ENCODE measurements at places on chromosomes 3 and 15. TPM values are rescaled to one million over a fixed set of nuclear protein-coding genes. Genes with fewer than 3 reads are reported as not detected.

MAP1A gene
- 45.0 TPM for total RNA-seq

NANOGP8 gene
- not detected for total RNA-seq

INSYN1 gene
- total RNA-seq: 1.5 TPM

PEX11A gene
- 7.2 TPM for total RNA-seq

CILP gene
- not detected for total RNA-seq

ROPN1 gene
- 0.14 TPM for total RNA-seq

DHFR2 gene
- total RNA-seq: 4.0 TPM

ZNF80 gene
- total RNA-seq: not detected

ZNF502 gene
- total RNA-seq: 0.93 TPM

CCR9 gene
- not detected for total RNA-seq

FMN1 gene
- total RNA-seq: 0.36 TPM

- DNase-seq: peak; percentile 31
Measured at GRCh38 chr3:122918576-122919290, 108.8 kb downstream of the SEMA5B start.

DNA sequence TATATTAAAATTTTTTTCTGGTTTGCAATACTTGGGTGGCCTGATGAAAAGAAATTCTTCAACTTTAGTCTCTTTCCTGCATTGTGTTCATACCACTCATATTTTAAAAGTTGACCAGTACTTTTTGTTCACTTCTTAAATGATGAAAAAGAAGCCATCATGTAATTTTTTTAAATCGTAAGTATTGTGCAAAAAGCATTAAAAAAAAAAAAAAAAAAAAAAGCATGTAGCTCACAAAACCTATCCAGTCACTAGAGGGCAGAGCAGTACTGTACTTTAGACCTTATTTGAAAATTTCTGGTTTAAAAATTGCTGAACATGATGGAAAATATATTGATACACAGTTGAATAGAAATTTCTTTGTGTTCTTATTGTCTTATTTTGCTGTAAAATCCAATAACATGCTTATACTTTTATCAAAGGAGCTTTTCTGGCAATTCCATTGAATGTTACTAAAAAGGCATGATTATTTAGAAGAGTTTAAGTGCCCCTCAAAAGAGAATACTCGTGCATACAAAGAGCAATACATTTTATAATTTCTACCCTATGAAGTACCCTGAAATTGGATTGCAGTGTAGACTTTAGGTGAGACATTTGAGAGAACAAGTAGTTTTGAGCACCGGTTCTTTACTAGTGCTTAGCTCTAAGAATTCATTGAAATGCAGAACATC, 137.7 kb downstream of the BBX start:
- peak; percentile 32 for DNase-seq

DNA sequence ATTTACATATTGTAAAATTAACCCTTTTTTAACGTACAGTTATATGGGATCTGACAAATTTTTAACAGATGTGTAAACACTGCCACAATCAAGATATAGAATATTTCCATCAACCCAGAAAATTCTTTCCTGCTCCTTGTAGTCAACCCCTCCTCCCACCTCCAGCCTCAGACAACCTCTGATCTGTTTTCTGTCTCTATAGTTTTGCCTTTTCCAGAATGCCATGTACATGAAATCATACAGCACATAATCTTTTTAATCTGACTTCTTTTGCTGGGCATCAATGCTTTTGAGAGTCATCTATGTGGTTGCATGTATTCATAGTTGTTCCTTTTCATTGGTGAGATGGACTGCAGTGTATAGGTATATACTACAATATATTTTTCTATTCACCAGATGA, 153.0 kb downstream of the SMAD6 start:
- DNase-seq: no peak

GRCh38 chr3:26428992-26429391, 193.6 kb upstream of the LRRC3B start:
- DNase-seq: no peak

GRCh38 chr15:70258369-70259027, 160.8 kb upstream of the TLE3 start:
- no peak for DNase-seq

DNA sequence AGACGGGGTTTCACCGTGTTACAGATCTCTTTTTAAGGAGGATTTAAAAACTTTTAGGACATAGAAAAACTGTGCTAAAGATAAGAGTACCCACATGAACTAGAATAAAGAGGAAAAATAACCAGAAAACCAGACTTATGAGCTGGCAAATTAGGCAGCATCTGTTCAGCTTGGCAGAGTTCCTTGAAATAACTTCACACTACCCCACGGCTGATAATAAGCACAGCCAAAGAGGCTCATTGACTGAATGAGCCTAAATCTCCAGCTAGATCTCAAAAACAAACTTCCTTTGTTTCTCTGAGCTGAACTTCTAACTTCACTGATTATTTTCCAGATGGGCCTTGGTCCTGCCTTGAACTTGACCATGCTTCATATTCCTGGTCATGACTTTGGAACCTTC, 26.7 kb upstream of the PIK3R4 start:
- no peak for DNase-seq

DNA sequence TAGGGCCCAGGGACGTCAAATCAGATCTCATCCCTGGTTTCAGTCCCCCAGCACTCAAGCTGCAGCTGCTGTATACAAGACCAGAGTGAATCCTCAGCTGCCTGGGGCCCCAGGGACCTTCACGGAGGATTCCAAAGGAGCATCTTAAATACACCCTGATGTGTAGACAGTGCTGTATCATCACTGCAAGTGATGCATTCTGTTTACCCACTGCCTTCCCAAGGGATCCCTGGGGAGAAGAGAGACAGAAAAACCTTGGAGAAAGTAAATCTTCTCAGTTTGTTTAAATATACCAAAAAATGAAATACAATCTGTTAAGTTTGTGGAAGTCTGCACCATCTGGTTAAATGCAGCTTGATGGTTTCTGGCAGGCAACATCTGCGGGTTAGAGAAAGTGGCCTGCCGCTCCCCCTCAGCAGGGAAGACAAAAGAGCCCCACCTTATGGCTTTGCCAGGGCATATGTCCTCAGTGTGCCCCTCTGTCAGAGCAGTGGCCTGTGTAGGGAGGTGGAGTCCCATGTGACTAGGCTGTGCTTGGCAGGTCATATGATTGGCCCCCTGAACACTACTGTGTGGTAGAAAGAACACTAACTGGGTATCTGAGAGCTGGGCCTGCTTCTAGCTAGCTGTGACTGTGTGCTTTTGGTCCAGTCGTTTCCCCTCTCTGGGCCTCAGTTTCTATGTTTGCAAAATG, 222.2 kb upstream of the TRIM42 start:
- no peak for DNase-seq

- DNase-seq: no peak
Measured at GRCh38 chr3:62236016-62236415, 137.3 kb downstream of the FEZF2 start.

- no peak for DNase-seq
Measured at GRCh38 chr3:62365391-62366125, 7.8 kb downstream of the FEZF2 start.

DNA sequence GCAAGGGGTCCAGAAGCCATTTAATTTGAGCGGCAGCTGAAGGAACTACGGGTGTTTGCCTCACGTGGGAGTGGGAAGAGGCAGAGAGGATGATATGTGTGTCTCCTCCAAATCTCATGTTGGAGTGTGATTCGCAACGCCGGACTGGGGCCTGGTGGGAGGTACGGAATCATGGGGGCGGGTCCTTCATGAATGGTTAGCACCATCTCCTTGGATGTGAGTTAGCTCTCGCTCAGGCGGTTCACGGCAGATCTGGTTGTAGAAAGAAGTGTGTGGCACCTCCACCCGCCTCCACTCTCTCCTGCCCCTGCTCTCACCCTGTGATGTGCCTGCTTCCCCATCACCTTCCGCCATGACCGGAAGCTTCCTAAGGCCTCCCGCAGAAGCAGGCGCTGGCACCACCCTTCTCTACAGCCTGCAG, 25.4 kb downstream of the XXYLT1 start:
- no peak for DNase-seq

DNA sequence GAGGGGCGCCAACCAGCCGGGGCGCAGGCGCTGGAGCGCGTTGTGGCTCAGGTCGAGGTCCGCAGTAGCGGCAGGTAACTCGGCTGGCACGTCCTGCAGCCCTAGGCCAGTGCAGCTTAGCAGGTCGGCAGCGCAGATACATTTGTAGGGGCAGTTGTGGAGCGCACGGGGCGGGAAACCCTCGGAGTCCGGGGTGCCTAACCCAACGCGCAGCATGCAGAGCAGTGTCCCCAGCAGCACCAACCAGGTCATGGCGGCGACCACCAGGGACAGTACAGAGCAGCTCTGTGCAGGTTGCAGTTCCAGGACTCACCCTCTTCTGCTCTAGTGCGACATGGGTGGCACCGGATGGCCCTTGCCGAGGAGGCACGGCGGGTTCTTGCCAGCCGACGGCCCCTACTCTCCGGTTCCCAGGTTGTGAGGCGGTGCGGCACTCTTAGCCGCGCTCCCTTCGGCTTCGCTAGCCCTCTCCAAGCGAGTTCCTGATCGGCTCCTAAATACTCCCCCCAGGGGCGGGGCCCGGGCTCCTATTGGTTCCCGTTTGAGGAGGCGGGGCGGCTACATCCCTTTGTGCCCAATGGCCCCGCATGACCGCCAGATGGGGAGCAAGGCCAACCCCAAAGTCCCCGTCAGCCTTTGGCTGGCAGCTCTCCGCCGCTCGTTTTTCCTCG, at the start of gene AMIGO3:
AMIGO3 (minus strand) TSS at position 471 of the 671 bp plus-strand sequence; CDS start at position 252, 219 bp downstream.
- DNase-seq: no peak

GRCh38 chr3:11522953-11523571, 120.7 kb downstream of the VGLL4 start:
- peak; percentile 48 for DNase-seq

DNA sequence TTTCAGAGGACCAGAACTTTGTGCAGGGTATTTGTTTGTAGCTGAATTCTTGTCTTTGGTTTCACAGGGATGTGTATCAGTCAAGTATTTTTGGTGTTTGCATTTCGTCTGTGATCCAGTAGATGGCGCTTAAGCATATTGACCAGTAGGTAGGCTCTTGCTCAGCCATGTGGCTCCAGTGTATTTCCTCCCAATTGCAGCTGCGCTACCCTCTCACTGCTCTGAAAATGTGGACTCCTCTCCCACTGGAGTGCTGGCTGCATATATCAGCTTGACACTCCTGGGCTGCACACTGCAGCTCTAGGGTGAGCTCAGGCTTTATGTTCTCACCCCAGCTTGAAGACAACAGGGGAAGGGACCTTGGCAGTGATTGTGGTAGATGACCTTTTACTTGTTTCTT, 1264.3 kb upstream of the ALCAM start:
- DNase-seq: peak; percentile 64

- no peak for DNase-seq
Measured at GRCh38 chr15:58522391-58522790, 90.6 kb downstream of the LIPC start.

DNA sequence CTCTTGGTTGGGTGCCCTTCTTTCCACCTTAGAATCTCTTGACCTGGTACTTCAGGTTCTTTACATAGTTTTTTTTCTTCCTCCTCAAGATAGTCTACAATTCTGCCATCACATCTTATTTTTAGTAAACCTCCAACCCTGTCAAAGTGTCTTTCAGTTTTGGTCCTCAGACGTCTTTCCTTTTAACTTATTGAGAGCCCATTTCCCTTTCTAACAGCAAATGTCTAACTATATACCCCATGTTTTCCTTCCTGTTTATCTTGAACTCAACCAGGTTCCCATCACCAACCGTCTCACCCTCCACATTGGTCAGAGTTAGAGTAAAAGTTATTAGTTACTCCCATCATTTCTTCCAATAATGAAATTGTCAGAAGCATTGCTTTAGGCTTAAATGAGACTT, 10.4 kb downstream of the KBTBD12 start:
- DNase-seq: no peak

- no peak for DNase-seq
Measured at GRCh38 chr3:44252332-44252959, 10.8 kb downstream of the TOPAZ1 start.

- DNase-seq: peak; percentile 68
Measured at GRCh38 chr3:98954791-98955604, 53.5 kb upstream of the DCBLD2 start.

DNA sequence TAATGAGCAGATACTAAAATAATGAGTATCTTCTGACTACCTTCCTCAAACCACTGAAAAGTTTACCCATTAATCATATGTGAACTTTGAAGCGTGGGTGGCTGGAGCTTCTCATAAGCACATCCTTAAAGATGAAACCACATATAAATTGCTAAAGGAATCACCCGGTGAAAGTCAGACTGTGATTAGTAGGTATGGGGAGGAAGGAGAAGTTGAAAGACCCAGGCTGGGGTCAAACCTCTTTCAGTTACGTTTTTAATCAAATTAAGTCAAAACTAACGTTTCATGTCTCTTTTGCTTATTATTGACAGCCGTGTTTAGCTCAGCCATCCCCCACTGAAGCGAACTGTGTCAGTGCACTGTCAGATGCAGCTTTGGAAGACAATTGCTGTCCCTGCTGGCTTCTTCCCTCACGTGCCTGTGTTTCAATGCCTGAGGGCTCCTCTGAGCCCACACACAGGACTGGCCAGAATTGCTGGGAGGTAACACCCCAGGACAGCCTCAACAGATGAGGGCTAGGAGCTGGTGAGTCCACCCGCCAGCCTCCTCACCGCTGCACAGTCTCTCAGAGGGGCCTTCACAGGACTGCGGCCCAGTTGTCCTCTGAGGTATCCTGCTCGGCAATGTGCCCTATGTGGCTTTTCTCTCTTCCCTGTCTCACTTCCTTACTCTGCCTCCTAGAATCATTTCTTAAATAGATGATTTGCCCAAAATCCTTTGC, 29.3 kb upstream of the SH3BP5 start:
- peak; percentile 24 for DNase-seq

- no peak for DNase-seq
Measured at GRCh38 chr3:149296972-149297371, 36.5 kb downstream of the TM4SF18 start.

GRCh38 chr3:153958635-153959595, 162.3 kb upstream of the ARHGEF26 start:
- DNase-seq: no peak

DNA sequence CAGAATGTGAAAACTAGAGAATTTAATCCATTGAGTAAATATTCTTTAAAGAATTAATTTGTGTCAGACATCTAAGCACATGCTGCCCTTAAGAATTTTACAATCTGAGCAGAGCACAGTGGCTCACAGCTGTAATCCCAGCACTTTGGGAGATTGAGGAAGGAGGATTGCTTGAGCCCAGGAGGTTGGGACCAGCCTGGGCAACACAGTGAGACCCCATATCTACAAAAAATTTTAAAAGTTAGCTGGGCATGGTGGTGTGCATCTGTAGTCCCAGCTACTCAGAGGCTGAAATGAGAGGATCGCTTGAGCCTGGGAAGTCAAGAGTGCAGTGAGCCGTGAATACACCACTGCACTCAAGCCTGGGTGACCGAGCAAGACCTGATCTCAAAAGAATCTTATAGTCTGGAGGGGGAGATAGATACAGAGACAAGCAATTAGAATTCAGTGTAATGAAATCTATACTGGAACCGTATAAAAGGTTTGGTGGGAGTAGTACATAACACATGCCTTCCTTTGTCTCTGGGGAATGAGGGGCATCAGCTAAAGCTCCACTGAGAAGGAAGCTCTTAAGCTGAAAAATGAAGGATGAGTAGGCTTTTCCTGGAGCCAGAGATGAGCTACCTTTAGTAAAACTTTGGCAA, 21.2 kb downstream of the ATP11B start:
- no peak for DNase-seq

DNA sequence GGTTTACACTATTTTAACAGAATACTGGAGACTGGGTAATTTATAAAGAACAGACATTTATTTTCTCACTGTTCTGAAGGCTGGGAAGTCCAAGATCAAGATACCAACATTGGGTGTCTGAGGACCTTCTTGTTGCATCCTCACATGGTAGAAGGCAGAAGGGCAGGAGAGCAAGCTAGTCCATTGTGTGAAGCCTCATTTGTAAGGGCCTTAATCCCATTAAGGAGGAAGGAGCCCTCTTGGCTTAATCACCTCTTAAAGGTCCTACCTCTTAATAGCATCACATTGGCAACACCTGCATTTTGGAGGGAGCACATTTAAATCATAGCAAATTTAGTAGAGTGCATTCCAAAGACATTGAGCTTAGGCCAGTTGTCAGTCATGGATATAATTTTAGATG, 26.2 kb downstream of the UBE2Q2 start:
- DNase-seq: no peak

Data from A172 (cell line).